Suppressor macrophage treated with lipopolysaccharide for 4 hours (primary cell): ENCODE measurements at places on chromosomes 6 and 20.

GRCh38 chr20:60144404-60144803 is 186.2 kb downstream of the CDH26 start:
- no peak for DNase-seq

DNA sequence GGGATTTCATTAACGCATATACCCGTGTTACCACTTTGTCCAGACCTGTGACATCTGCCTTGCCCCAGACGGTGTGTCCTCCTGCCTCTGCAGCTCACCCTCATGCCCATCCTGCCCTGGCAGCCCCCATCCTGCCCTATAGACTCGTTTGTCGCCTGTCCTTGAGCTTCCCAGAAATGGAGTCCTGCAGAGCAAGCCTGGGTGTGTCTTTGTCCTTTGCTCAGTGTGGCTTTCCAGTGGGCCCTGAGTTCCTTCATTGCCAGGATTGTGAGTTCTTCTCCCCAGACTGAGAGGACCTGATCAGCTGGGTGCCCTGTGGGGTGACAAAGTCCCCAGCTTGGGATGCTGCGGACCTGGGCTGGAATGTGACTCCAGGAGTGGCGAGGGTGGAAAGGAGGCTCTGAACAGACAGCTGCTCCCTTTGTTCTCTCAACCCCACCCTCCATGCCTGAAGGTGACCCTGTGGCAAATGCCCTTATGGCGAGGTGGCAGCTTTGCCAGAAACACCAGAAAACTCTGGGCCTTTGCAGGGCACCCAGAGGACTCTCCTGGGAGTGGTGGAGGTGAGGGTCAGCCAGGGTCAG is 2.4 kb upstream of the CST3 start:
- no peak for DNase-seq

DNA sequence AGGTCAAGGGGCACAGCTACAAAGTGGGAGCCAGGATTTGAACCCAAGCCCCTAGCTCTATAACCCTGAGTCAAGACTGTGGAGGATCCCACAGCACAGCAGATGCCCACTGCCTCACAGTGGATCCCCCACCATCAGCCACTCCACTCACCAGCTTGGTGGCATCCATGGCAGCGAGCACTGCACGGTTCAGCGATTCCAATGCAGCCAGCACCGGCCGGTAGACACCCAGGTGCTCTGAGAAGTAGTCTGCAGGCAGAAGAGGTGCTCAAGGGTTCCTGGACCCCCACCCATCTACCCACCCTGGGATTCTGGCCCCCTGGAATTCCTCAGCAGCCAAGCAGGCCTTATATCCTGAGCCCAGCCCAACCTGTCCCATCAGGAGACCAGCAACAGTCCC is 2.5 kb downstream of the ACTL10 start:
- DNase-seq: no peak

- no peak for DNase-seq
These were observed 1.5 kb downstream of the HLA-DQA1 start for GRCh38 chr6:32638532-32639219.

DNA sequence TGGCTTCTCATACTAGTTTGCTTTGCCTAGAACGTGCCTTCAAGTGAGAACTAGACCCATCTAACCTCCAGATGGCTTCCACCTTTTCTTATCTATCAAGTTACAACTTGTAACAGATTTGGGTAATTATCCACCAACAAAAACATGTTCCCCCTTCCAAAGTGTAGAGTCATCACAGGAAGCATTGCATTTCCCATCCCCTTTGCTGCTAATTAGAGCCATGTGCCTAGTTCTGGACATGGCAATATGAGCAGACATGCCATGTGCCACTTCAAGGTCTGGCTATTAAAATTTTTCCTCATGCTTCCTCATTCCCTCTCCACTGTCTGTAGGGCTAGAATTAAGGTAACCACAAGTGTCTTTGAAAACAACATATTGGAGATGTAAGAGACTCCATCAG is 814.4 kb downstream of the TENT5A start:
- no peak for DNase-seq

GRCh38 chr6:156674197-156674596 is 103.0 kb upstream of the ARID1B start:
- no peak for DNase-seq

GRCh38 chr6:35601331-35602132 is 87.2 kb downstream of the FKBP5 start:
- DNase-seq: peak; percentile 76

- no peak for DNase-seq
These were observed 36.2 kb downstream of the JAG1 start for GRCh38 chr20:10637563-10637962.

DNA sequence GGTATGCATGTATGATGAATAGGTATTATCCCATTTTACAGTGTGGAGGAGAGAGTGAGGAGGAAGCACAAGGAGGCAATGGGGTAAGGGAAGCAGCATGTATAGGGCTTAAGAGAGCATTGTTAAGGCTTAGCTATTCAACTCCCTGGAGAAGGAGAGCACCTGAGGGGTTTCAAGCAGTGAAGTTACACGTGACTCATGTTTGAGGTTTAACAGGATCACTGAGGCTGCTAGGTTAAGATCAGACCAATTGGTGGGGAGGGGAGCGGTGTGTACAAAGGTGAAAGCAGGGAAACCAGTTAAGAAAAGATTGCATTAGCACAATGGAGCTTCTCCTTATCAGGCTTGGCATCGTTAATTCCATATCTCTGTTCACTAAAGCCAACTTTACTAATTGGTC is 64.4 kb upstream of the NHSL1 start:
- DNase-seq: no peak

GRCh38 chr6:9979996-9980395 is 434.9 kb downstream of the TFAP2A start:
- no peak for DNase-seq

GRCh38 chr6:30769088-30769852 is 24.9 kb upstream of the IER3 start:
- peak; percentile 87 for DNase-seq

GRCh38 chr6:626236-626635 is 30.7 kb downstream of the HUS1B start:
- DNase-seq: no peak

- DNase-seq: no peak
These were observed 683.6 kb downstream of the KIF16B start for GRCh38 chr20:15889514-15890256.

- peak; percentile 42 for DNase-seq
These were observed 73.5 kb downstream of the ARMC2 start for GRCh38 chr6:108921547-108922361.

DNA sequence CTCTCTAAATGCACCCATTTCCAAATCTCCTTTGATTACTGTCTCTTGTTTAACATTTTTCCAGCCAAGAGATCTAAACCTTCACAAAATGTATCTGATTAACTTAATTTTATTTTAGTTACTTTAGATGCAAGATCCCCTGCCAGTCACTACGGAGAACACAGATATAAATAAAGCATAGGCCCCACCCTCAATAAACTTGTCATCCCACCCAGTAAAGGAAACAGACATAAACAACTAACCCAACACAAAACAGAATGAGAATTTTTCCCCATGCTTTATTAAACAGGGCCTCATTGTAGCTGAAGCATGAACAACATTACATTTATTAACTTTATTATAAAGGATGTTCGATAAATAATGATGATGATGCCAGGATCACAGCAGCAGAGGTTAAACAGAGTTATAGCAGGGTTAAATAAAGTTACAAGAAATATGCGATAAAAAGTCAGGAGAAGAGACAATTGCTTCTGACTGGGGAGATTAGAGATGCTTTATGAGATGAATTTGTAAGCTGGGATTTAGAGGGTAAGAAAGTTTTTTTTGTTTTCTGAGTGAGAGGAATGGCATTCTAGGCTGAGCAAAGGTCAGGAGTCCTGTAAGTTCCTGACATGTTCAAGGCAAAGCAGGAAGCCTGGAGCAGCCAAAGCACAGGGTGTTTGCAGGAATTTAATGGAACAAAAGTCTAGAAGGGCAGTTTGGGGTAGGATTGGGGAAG is 41.1 kb downstream of the TFAP2A start:
- no peak for DNase-seq

- no peak for DNase-seq
These were observed 64.9 kb downstream of the IRF4 start for GRCh38 chr6:456358-456867.

DNA sequence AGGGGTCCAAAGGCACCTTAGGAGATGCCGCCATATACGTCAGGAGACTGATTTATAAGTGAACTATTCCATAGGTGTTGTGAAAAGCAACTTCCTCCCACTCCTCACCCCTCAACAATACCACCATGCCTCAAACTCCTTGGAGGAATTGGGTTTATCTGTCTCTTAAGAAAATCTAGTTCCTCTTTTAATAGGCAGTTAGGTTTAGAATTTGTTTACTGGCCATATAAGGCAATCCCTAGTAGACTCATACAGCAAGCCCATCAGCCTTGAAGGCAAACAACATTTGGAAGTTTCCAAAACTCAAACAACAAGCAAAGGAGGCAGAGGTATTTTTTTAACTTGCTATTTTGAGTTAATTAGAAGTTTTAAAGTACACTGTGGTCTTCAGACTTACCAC is 66.1 kb downstream of the PRND start:
- DNase-seq: no peak

DNA sequence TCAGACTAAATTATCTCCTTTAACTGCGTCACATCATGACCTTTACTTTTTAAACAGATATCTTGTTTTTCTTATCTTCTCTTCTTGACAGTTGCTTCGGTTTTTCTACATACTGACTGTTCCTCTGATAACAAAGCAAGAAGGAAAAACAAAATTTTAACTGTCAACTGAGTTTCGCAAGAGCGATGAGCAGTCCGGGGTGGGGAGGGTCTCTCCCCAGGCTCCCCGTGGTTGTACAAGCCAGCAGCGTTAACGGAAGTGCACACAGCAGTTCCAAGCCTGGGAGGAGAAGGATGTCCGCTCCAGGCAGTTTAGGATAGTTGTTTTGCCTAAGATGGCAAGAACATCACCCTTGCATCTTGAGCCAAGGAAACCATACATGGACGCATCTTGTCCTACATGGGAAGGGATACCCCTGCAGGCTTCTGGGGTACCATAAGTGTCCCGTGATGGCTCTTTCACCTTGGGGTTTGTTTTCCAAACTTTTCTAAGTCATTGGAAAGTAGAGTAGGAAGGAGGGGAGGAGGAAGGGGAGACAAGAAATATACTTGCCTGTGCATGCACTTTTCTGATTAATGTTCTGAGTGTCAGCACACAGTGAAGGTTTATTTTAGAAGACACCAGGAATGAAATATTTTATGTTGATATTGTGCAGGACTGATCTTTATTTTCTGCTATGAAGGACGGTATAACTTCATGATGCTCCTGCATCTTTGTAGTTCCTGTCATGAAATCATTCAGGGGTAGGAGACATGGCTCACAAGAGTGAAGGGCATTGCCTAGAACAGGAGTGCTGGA is 20.8 kb downstream of the SLC24A3 start:
- peak; percentile 20 for DNase-seq

DNA sequence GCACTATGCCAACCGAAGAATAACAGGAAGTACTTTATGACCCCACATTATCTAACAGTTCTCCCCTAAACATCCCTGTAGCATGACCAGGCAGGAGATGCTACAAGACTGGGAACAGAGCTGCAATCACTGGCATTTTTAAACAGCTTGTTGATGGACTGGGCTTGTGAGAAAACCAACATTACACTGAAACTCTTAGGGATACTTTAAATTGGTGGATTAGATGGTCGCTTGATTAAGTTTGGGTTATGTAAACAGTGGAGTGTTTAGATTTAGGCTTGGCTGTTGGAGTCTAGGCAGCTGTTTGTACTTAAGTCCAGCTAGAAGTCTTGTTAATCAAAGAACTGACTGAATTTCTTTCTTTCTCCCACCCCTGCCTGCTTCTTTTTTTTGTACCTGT is 234.1 kb upstream of the BMP2 start:
- DNase-seq: no peak

GRCh38 chr6:20712011-20712410 is 177.8 kb downstream of the CDKAL1 start:
- no peak for DNase-seq

DNA sequence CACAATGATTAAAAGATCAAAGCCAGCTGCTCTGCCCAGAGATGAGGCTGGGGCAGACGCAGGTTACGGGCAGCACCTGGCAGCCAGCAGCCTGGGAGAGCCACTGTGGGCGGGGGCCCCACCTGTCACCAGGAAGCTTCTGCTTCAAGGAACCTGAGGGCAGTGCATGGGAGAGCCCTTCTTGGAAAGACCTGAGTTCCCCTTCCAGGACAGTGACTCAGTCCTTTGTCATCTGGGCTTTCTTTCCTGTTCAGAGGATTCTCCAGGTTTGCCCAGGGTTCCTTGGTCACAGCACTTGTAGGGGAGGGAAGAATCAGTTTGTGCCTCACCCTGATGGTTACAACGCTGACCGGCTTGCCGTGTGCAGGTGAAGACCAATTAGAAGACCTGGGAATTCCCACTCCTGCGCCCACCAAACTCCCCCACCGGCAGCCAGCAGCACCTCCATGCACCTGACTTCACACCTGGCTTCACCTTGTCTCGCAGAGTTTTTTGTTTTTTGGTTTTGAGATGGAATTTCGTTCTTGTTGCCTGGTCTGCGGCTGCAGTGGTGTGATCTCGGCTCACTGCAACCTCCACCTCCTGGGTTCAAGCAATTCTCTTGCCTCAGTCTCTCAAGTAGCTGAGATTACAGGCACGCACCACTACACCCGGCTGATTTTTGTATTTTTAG is 2.0 kb downstream of the ZBP1 start:
- DNase-seq: no peak

- no peak for DNase-seq
These were observed 611.3 kb downstream of the HDGFL1 start for GRCh38 chr6:23180504-23181293.

DNA sequence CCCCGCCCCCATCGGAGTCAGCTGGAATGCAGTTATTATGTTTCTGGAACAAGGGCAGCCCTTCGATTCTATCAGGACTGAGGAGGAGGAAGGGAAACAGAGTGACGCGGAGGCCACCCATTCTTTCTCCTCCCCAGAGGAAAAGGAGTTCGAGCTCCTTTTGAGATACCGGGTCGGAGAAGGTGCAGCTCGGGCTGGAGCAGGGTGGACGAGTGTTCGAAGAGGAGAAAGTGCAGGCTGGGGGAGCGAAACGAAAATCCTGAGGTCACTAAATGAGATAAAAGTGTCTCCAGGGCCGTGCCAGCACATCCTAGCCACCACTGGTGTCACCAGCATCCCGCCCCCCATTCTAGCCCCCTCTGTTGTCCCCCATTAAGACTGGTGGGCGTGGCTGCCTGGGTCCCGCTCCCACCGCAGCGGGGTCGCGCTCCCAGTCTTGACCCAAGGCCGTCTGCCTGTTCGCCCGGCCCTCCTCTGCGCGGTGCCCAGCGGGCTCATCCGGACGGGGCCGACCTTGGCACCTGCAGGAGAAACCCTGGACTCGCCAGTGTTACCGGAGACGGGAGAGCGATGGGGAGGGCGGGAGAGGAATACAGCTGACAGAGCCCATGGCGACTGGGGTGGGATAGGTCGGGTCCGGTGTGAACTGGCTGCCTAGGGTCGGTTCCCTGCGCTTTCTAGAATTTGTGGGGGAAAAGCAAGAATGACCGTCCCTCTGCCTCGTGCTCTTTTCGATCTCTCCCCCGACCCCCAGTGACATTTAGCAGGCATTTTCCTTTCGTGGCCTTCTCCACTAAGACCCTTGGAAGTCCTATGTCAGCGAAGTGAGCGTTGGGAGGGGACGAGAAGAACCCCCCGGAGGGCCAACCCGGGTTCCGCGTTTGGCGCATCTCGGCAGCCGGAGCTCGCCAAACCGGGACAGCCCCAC is 16.2 kb downstream of the FOXA2 start:
- DNase-seq: no peak

- DNase-seq: no peak
These were observed 183.1 kb downstream of the NFATC2 start for GRCh38 chr20:51359401-51359800.
